ENCODE measurements at places on chromosomes 13 and 19. TPM values are rescaled to one million over a fixed set of nuclear protein-coding genes. Genes with fewer than 3 reads are reported as not detected.
A peak's percentile ranks its signal among the peaks of the same experiment; 100 is the strongest.

- no peak for DNase-seq
These were observed 416 bp upstream of the DOCK9 start for GRCh38 chr13:98978280-98978679.

DNA sequence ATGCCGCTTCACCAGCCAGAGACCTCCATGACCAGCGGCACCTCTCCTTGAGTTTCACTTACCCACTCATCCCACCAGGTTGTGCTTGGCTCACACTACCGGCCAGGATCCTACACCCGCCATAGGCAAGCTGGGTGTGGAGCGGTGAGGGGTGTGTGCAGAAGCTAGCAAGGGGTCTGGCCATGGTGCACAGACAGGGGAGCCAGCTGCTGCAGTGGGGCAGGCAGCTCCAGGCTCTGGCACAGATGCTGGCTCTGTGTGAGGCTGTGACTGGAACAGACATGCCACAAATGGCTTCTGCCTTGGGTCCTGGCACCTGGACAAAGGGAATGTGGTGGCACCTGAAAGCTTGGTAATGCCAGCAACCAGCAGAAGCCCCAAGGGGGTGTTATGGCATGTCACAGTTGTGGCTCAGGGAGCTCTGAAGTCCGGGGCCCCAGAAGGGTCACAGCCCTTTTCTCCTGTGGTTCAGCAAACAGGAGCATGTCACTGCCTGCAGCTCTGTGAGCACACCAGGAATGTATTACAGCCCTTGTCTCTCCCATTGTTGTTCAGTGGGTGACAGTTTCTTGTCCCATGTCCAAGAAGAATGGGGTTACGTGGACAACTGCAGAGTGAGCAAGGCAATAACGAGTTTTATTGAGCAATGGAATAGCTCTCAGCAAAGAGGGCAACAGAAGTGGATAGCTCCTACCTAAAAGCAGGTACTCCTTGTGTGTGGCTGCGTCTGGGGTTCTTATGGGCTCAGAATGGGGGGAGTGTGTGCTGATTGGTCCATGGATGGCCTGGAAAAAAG, 2791.0 kb upstream of the PCDH20 start:
- no peak for DNase-seq

DNA sequence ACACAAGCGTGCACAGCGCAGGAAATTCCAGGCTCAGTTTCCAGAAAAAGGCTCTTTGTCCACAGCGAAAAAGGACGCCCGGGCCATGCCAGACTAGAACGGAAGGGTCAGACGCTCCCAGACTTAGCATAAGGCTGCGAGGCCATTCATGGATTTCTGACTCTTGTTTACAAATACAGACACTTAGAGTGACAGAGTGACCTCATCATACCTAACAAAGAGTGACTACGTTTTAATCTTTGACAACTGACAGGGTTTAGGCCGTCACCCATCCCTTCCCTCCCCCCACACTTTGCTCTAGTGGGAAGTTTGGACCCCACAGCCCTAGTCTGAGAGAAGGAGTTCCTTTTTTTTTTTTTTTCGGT, 418 bp upstream of the ZNF709 start:
- DNase-seq, result no peak

ZNF625 gene
- total RNA-seq, result 0.98 TPM

GRCh38 chr13:48892053-48892687, 83.5 kb upstream of the FNDC3A start:
- no peak for DNase-seq

CDC37 gene
- total RNA-seq, result 298 TPM

DNA sequence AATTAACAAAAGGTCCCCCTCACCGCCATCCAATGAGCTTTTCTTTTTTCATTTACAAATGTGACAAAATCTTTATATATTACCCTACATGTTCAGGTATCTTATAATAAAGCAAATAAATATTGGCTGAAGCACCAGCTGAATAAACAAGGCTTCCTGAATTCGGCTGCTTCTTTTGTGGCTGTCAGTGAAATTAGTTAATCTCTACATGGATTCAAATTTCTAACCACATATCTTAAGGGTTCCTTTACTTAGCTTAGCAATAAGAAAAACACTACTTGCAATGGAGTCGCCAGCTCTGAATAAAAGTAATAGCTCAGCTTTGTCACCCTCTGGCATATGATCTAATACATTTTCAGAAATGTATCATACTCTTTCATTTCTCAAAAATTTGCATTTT, 104.3 kb downstream of the CCNA1 start:
- DNase-seq, result no peak

DNA sequence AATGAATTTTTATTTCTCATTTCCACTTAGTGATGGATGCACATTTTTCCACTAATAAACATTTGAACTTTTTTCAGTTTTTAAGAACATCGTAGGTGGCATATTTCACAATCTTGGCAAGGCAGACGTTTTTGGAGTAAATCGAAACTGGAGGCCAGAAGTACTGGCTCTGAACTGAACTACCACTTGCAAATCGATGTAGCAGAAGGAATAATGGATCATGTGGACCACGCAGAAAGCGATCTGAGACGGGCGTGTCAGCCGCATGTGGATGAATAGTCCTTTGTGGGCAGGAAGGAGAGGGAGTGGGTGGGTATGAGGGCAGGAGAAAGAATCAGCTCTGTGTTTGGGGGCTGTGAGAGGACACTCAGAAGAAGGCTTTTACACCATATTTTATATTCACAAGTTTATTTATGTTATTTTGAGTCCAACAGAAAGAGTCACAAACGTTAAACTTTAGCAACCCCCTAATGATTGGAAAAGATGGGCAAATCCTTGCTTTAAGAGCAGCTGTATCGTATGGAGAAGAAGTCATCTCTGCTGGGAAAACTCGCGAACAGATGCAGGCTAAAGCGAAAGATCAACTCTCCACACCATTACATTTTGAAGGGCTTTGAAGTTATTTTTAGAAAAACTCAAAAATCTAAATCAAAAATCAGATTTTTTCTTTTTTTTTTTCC, 90.5 kb downstream of the COL4A2 start:
- DNase-seq, result no peak

- no peak for DNase-seq
These were observed 26.3 kb upstream of the DCLK1 start for GRCh38 chr13:36157480-36157879.

LRP3 gene
- total RNA-seq, result 0.71 TPM

ZNF850 gene
- 3.5 TPM for total RNA-seq

DNA sequence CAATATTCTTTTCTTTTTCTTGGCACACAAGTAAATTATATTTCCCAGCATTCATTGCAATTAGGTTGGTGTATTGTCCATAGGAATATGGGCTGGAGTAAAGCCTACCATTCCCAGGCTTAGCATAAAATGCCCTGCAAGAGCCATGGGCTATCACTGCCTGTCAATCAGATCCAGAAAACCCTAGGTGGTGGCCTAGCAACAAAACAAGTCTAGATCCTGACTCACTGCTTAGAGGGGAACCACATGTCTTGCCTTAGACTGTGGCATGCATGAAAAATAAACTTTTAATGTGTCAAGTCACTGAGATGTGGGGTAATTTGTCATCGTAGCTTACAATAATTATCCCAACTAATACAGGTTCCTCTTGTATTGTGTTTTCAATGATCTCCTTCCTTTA, 16.2 kb downstream of the SOX21 start:
- DNase-seq, result no peak

DNA sequence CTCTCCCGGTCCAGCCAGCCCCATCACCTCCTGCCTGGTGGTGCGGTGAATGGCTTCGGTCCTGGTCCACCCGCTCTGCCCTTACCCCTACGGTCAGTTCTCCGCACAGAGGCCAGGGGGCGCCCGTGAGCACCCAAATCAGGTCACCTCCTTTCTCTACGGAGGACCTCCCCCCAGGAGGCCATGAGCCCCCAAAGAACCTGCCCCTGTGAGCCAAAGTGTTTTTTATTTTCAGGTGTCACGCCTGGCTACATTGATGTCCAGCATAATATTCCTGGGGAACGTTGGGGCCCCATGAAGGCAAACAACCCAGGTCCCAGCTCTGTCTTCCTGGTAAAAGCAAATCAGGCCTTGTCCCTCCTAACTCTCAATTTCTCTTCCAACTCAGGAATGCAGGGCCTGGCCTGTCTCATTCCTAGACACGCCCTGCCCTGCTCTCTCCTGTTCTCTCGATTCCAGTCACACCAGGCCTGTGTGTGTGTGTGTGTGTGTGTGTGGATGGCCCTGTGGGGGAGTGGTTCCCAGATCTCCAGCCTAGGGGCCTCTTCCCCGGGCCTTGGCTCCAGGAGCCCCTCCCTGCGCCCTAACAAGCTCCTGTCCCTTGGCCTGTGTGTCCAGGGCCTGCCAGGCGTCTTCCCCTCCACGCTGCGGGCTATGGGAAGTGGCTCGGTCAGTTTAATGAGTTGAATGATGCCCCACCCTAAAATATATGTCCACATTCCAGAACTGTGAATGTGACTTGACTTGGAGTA, 9.7 kb upstream of the GIPC1 start:
- peak; percentile 72 for DNase-seq

GRCh38 chr13:27440408-27440807, 10.0 kb downstream of the MTIF3 start:
- DNase-seq, result no peak

TPT1 gene
- total RNA-seq, result 1,937 TPM

PLEKHF1 gene
- 16.2 TPM for total RNA-seq

- DNase-seq, result no peak
These were observed 32.4 kb downstream of the ZSWIM4 start for GRCh38 chr19:13827656-13828055.
